ENCODE measurements at places on chromosomes 6 and 20. TPM values are rescaled to one million over a fixed set of nuclear protein-coding genes. Genes with fewer than 3 reads are reported as not detected.

Gene CLDN20
- not detected for total RNA-seq

GRCh38 chr6:150299873-150300485 lies 68.8 kb upstream of the IYD start:
- no peaks in the 10 kb centered on the region for H3K4me1 ChIP-seq
- no peaks in the 10 kb centered on the region for H3K27me3 ChIP-seq
- H3K4me3 ChIP-seq, result no peak overlapping the region
- H3K27ac ChIP-seq, result no peak overlapping the region

GRCh38 chr6:65182681-65183080 lies 524.3 kb downstream of the EYS start:
- DNase-seq, result peak; percentile 44
- H3K27me3 ChIP-seq, result no peaks in the 10 kb centered on the region
- no peaks in the 10 kb centered on the region for H3K4me1 ChIP-seq
- H3K36me3 ChIP-seq, result no peaks in the 10 kb centered on the region

DNA sequence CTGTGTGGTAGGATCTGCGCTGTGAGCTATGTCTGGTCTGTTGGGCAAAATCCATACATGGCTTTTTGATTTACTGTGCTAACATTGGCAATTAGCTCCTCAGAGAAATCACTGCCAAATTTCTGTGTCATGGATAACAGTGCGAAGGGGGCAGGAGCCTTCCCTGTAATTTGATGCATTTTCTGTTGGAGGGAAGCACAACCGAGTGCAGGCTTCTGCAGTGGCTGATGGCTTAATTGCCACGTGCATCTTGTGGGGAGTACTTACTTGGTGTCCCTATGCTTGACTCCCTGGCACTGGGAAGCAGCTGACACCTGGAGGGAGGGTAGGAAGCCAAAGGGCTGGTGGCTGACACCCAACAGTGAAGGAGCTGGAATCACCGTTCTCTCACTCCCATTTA lies 99.3 kb upstream of the PROKR2 start:
- no peaks in the 10 kb centered on the region for H3K27me3 ChIP-seq
- no peak overlapping the region for H3K27ac ChIP-seq
- DNase-seq, result no peak
- H3K4me1 ChIP-seq, result no peaks in the 10 kb centered on the region

Gene VAPB
- total RNA-seq, result 41.3 TPM
